GDM1 (cell line): ENCODE measurements at places on chromosomes 3 and 15.

DNA sequence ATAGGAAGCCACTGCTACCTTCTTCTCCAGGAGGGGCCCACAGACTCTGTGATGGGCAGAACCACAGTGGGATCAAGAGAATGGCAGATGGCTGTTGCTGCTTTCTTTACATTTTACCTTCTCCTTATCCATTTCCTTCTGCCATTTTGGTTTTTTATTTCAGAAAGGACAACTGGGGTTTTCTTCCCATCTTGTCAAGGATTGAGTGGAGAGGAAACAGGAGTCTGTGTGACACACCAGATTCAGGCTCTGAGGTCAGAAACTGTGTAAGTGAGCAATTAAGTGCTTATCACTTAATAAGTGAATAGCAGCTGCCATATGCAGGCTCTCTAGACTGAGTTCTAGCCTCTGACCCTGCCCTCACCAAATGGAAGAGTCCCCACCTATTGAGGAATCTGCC lies 47.3 kb downstream of the ITGB5 start:
- no peak for DNase-seq

GRCh38 chr15:65641768-65642475 lies 20.2 kb downstream of the SLC24A1 start:
- DNase-seq: no peak

DNA sequence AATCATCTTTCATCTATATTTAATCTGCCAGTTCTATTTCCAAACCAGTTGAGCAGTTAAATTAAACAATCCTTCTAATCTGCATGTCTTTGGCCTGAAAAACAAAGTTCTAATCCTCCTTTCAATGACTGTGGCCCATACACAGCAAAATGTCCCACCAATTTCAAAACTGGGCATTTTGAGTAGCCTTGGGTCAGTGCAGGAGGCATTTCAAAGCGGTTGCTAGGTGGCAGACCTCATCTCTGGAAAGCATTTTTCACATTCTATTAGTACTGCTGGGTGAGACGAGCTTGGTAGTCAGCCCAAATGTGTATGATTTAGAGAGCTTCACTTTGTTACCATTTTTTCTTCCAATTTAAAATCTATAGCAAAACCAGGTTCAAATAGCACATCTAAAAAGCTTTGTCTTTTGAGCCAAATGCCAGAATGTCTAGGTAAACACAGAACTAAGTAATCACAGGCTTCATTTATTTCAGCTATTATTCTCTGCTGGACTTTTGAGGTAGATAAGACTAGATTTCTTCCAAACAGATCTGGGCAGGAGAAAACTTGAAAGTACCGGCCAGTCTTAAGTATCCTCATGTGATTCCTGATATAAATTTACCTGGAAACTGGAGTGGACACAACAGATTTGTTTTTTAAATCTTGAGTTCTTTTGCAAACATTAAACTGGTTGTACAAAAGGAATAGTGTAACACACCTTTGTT lies 8.9 kb upstream of the ARHGEF26 start:
- no peak for DNase-seq

GRCh38 chr3:171468296-171468906 lies 8.2 kb upstream of the TNIK start:
- DNase-seq: no peak

DNA sequence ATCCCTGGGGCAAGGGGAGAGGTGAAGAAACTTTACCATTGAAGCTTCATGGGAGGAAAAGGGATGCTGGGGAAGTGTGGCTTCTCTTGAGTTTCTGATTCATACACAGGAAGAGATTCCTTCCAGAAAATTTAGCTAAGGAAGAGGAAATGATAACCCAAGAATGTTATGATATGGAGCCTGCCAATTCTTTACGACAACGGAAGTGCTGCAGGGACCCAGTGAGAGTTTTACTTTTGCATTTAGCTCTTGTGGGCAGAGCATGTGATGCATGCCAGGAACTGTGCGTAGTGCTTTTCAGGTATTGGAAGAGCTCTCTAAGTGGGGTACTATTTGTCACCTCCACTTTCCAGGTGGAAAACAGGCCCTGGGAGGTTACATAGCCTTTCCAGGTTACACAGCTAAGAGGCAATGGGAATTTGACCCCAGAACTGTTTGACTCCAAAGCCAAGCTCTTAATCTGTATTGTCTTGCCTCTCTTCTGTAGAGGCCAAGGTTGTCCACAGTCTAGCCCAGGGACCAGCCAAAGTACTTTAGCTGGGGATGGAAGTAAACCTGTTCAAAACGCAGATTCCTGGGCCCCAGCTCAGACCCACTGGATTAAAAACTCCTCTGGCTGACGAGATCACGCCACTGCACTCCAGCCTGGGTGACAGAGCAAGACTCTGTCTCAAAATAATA lies 23.0 kb downstream of the CMTM7 start:
- DNase-seq: no peak

DNA sequence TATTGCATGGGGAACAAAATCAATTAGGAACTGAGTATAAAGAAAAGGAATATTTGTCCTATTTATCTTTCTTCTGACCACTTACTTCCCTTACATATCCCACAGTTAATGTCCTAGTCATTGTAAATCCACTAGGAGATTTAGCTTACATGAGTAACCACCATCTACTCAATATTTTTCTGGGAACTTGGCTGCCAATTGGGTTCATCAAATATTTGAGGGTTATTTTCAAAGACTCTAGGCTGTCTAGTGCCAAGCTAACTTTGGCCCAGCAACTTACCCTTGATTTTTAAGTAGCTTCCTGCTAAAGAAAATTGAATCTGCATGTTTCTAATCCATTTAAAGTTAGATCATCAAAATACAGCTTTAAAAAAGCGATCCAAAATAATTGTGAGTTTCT lies 362.5 kb upstream of the EPHA3 start:
- no peak for DNase-seq

DNA sequence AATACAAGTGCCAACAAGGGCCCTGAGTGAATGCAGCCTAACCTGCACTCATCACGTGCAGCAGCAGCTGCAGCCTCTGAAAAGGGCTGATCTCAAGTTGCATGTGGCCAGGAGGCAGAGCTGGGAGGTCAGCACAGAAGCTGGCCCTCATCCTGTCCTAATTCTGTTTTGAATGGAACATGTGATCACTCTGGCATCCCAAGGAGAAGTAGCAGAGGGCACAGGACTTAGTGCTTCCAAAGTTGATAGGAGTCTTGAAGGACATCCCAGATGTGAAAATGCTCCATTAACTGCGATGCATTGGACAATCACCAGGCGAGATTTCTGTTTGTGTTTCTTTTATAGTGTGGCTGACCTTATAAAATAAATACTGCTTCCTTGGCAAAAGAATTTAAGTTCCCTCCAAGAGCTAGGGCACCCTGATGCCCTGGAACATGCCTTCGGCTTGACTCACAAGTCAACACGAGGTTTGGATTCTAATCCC lies 31.6 kb upstream of the STAG1 start:
- DNase-seq: no peak

DNA sequence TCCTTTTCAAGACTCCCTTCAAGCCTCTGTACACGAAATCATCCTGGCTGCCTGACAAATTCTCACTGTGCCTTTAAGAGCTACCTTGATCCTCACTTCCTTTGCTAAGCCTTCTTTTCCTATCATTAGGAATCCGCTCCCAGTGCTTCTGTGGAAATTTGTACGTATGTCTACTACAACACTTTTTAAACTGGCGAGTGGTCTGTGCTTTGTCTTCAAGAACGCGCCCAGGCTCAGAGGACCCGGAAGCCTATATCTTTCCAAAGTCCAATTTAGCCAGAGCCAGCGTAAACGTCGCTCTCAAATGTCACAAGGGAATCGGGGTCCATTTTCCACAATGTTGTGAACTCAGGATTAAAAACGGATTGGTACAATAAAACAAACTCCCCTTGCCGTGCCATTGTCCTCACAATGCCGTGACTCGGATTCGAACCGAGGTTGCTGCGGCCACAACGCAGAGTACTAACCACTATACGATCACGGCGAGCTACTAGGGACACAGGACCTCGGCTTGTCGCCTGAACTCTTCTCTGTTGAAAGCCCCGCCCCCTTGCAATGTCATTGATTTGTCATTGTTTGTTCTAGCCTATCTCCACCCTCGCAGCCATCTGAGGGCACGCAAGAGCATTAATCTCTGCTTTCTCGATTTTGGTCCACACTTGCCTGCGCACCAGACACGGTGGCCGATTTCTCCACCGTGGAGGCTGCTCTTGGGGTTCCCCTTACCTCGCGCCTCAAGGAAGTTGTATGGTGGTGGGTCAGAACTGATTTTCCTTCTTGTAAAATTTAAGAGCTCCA lies 12.4 kb upstream of the SHF start:
- peak; percentile 91 for DNase-seq

DNA sequence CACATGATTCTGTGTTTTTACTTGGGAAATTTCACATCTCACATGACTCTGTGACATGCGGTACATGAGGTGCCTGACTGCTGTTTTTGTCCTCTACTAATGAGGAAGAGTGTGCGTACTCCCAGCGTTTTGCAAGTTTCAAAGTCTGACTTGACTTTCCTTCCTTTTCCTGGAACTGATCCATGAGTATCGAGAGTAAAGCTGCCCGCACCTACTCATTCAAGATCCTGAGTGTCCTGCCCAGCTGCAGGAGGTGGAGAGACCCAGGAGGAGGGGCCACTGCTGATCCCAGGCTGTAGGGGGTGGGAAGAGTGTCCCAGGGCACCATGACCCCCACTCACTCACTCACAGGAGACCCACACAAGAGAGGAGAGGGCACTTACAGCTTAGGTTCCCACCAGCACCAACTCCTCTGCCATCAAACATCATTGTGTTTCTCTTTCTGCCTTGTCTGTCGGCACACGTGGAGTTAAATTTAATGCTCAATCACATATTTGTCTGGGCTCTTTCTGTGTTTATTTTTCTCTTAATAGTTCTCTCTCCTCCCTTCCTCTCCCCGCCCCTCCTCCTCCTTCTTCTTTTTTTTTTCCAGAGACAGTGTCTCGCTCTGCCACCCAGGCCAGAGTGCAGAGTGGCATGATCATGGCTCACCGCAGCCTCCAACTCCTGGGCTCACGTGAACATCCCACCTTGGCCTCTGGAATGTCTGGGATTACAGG lies 1.4 kb downstream of the CCR5AS start:
- no peak for DNase-seq

GRCh38 chr3:88248658-88249057 lies 98.9 kb downstream of the C3orf38 start:
- DNase-seq: no peak

DNA sequence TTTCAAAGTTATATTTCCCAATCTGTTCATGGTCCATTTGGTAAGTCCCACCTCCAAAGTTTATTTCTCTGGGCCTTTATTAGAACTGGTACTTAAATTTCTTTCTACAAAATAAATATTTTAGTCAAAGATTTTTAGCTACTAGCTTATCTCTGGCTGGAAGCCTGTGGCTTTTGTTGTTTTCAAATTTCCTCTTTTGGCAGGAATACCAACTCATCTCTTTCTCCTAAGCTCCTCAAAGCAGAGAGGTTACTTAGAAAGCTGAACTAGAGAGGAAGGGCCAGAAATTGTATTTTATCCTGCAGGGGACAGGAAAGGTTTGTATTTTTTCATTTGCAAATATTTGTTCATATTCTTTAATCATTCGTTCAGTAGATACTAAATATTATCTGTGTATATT lies 227.8 kb downstream of the TBL1XR1 start:
- no peak for DNase-seq

GRCh38 chr3:35800960-35801459 lies 161.7 kb downstream of the ARPP21 start:
- no peak for DNase-seq

DNA sequence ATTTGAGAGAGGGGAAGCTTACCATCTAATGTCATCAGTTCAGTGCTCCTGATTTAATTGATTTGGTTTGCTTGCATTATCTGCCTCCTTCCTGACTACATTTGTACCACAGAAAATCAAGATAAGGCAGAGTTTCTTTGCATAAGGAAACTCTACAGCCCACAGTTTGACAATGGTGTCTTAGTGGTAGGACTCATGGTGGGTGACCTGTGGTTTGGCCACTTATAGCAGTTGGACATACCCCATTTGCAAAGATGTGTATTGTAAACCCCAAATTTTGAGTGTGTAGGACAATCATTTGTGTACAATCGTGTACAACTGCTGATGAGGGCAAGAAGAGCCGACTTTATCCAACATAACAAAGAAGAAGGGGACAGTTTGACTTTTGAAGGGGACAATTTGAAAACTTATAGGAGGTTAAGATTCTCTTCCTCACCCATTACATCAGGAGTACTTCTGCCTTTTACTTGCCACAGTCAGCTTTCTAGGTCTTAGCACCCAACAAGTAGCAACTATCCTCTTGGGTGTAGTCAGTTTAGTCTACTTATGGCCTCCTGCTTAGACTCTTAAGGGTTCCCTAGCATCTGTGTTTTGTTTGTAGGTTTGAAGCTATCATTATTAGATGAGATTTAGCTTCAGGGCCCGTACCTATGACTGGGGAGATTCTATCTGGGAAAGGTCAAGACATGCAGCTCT lies 6.2 kb downstream of the TGFBR2 start:
- no peak for DNase-seq

DNA sequence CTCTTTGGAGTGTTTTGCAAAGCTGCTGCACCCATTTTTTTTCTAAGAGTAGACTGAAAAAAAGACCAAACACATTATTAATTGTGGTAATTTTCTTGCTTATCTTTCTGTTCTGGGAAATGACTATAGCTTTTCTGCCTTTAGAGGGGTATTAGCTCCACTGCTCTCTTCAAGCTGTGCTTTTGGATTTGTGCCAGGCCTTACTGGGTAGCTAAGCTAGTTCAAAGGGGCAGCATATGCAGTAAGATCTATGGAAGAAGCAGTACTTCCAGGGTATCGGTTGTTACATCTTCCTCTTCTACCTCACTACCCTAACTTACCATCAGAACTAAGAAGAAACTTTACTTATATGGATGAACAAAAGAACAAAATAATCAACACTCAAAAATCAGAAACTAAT lies 28.7 kb upstream of the ARIH1 start:
- DNase-seq: no peak

DNA sequence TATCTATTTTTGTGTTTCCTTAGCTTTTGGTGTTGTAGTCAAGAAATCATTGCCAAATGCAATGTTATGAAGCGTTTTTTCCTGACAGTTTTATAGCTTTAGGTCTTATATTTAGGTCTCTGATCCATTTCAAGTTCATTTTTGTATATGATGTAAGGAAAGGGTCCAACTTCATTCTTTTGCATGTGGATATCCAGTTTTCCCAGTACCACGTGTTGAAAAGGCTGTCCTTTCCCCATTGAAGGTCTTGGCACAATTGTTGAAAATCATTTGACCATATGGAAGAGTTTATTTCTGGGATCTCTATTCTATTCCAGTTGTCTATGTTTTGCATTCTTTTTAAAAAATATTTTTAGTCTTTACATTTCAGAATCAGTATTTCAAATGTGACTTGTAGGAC lies 14.6 kb upstream of the SNRPN start:
- DNase-seq: no peak

GRCh38 chr15:67125589-67126502 lies 60.4 kb downstream of the SMAD3 start:
- DNase-seq: no peak

DNA sequence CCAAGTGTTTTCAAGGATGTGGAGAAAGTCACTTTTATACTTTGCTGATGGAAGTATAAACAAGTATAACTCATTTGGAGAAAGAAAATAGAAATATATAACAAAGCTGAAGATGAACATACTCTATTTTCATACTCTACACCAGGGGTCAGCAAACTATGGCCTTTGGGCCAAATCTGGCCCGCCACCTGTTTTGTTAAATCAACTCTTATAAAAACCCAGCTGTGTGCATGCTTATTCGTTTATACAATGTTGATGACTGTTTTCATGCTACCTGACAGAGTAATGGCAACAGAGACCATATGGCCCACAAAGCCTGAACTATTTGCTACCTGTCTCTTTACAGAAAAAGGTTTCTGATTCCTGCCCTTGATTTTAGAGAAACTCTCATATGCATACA lies 124.0 kb downstream of the NR1D2 start:
- no peak for DNase-seq
